H4 (cell line): ENCODE measurements at places on chromosomes 1 and 21. TPM values are rescaled to one million over a fixed set of nuclear protein-coding genes. Genes with fewer than 3 reads are reported as not detected.

The SCAMP3 gene
- 72.7 and 133 TPM in 2 replicates for total RNA-seq

The ALPL gene
- 0.14 TPM in 1 of 2 replicates, not detected in the other for total RNA-seq

The CELF3 gene
- total RNA-seq, result not detected in 2 replicates

The MAP3K21 gene
- total RNA-seq, result 2.6 and 5.1 TPM in 2 replicates

The OR10J1 gene
- total RNA-seq, result not detected in 2 replicates

The DNM3 gene
- total RNA-seq, result 0.99 and 1.3 TPM in 2 replicates

The ZNF326 gene
- 3.2 and 5.7 TPM in 2 replicates for total RNA-seq

The RPE65 gene
- total RNA-seq, result 0.43 and 1.1 TPM in 2 replicates

The AKR7A2 gene
- total RNA-seq, result 87.8 and 101 TPM in 2 replicates

The AVPR1B gene
- total RNA-seq, result not detected in 2 replicates

The ZNF695 gene
- 1.8 and 2.0 TPM in 2 replicates for total RNA-seq

GRCh38 chr1:56934430-56935060, 31.3 kb downstream of the C8B start:
- DNase-seq, result peak; percentile 37

DNA sequence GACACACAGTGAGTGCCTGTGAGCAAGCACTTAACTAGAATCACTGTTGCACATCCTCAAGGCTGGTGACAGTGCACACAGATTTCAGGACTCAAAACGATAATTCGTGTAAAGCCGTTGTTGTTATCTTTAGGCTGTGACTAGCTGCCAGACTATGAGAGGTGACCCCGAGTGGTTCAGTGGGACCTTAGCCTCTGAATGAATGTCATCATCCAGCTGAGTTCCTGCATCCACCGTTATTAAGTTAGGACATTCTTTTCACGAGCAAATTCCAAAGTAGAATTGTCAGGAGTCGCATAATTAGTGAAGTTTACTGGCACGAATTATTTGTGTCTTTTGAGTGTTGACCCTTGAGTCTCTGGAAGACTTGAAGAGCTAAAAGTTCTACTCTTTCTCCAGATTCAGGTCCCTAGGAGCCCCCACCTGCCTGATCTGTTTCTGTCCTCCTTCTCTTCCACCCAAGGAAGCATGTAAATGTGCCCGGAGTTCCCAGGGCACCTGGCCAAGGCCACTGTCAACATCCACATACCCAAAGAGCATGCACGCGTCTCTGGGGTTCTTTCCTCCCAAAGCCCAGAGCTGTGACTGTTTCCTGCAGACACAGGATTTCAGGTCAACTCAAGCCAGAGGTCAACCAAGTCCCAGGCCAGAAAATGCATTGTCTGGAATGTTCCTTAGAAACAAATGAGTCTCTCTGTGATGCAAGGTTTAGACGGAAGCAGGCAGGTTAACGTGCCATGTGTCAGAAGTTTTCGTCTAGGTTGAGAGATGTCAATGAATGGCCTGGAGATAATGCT, 207.2 kb downstream of the TOMM20 start:
- no peak for DNase-seq

DNA sequence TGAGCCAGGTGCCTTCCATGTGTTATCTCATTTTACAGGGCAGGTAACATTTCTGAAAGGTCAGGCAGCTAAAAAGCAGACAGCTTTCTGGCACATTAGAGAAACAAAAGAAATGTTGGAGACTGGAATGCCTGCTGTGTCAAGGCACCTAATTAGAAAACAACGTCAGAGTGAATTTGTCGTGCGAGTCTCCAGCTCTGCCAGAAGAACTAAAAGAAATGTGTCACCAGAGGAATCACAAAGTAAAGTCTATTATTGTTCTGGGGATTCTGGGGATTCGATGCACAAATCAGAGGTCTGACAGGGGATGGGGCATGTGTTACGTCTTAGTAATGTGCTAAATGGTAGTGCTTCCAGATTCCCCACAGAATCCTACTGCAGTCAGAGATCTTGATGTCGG, 89.3 kb downstream of the EDEM3 start:
- no peak for DNase-seq

DNA sequence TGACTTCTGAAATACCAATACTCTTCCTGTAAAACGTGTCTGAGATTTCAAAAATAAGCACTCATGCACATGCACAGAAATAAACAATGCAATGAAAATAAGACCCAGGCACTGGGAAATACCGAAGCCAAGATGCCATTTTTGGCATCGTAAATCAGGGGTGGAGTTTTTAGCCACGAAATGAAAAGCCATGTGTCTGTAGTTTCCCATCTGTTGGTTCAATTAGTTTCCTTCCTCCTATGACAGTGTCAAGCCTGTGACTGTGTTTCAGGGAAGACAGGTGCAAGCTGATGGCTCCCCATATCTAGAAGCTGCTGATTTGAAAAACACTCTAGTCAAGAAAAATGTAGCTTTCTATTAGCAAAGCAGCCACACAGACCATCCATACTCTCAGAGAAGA, 480.4 kb upstream of the CAMK1G start:
- no peak for DNase-seq

GRCh38 chr1:36390411-36390810, 4.7 kb upstream of the STK40 start:
- DNase-seq, result no peak

GRCh38 chr1:162663589-162664106, 31.4 kb downstream of the DDR2 start:
- DNase-seq, result no peak

DNA sequence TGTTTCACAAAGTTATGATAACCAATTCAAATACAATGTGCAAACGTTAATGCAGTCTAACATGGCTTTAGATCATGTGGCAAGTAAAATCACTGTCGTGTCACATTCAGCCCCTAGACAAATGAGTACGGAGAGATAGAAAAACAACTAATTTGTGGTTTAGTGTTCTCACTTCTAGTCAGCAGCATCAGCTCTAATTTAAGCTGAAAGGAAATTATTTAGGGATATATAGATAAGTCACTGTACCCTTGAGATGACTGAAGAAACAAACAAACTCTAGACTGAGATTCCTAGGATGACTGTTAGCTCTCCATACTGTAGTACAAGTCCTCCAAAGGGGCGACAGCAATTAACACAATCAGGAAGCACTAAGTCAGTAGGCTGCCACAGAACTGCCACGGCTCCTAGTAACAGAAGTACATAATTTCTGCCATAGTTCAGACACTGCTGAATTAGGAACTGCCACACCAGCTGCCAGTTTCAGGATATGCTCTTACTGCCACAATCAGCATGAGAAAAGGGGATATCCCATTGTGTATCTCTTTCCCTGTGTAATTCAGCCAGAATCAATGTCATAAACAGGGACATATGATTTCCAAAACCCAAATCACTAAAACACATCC, 150.4 kb upstream of the NEGR1 start:
- DNase-seq, result no peak

GRCh38 chr1:153543736-153544135, 1.9 kb downstream of the S100A4 start:
- no peak for DNase-seq

DNA sequence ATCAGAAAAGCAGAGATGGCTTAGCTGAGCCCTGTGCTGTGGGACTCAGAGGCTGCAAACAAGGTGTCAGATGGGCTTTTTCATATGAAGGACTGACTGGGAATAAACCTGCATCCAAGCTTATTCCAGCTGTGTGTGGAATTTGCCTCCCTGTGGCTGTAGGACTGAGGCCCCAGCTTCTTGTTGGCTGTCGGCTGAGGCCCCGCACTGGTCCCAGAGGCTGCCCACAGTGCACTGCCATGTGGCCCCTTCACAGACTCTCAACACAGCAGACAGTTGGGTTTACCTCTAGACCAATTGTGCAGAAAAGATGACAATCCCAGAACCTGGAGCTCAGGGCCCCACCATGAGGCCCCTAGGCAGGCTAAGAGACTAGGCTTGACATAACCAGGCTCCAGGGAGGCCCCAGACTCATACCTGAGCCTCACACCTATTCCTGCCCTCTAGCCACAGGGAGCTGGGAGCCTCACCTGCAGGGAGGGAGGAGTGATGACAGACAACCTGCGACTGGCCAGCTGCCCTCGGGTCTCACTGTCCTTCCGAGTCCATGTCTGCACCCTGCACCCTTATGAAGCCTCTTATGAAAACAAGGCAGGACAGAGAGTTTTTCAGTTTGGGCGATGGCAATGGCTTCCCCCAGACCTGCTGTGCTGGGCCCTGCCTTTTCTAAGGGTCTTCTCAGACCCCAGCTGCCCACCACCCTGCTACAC, 615.5 kb downstream of the NPHP4 start:
- no peak for DNase-seq

GRCh38 chr21:15713412-15713811, 16.4 kb upstream of the USP25 start:
- DNase-seq, result no peak

DNA sequence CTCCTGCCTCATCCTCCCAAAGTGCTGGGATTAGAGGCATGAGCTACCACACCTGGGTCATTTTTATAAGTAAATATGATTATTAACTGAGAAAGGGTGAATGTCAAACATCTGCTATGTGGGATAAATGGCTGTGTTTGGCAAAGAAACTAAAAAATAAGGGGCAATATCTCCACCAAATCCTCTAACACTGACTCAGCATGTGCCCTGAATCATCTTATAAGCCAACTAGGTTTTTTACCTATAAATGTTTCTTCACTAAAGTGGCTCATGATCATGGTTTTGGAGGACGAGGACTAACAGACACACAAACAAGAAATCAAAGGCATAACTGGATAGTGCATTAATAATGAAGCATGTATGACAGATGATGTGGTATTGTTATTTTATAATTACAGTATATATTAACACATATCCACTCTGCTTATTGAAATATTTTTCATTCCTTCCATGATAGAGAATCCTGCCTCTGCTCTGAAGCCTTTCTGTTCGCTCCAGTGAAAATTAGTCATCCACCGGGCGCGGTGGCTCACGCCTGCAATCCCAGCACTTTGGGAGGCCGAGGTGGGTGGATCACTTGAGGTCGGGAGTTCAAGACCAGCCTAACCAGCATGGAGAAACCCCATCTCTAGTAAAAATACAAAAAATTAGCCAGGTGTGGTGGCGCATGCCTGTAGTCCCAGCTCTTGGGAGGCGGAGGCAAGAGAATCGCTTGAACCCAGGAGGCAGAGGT, 11.7 kb upstream of the ARHGAP29 start:
- no peak for DNase-seq

- peak; percentile 13 for DNase-seq
Measured at GRCh38 chr1:230542054-230542453, 100.2 kb upstream of the COG2 start.

GRCh38 chr21:21165063-21165645, 166.9 kb downstream of the NCAM2 start:
- DNase-seq, result peak; percentile 84

DNA sequence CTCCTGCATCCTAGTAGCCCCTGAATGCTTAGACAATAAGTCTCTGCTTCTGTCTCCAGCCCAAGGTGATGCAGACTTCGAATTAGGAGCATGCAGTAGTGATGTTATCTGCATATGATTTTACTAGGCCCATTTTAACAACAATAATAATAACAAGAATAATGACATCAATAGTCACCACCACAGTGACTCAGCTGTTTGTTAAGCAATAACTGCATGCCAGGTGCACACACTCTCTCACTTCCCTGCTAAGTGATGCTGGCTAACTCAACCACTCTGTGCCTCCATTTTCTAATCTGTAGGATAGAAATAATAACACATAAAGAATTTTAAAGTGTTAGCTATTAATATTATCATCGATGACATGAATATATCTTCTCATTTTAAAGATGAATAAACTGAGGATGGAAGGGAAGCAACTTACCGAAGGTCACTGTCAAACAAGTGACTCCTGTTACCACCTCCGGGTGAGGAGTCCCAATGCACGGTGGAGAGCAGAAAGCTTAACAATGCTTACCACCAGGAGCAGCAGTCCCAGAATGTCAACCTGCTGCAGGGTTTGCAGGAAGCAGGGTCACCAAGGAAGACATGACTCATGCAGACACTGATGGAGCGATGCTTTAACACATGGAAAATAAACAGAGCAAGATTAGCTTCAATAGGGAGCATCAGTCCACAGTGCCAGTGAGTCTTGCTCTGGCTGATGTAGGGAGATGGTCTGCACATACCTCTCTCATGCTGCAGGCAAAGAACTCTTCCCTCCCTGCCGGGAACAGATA, 290.2 kb downstream of the SPATA17 start:
- DNase-seq, result peak; percentile 37

GRCh38 chr21:29749957-29750356, 189.8 kb downstream of the GRIK1 start:
- DNase-seq, result no peak

DNA sequence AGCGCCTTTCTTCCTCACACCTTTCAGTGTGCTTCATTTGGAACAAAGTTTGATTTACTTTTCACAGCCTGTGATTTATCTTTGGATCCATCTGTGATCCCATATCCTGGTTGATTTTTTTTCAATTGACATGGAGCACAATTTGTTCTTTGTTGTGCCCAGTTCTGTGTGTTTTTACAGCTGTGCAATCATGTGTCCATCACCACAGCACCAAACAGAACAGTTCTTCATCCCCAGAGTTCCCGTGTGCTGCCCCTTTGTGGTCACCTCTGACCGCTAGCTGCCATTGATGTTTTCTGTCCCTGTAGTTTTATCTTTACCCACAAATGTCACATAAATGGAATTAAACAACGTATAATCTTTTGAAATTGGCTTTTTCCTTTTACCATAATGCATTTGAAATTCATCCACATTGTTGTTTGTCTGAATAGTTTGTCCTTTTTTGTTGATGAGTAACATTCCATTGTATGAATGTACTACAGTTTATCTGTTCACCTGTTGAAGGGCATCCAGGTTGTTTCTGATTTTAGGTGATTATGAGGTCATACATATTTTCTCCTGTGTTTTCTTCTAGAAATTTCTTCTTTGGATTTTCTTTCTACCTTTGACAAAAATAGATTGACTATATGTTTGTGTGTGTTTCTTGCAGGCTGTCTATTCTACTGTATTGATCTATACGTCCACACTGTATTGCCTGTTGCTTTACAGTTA, 17.4 kb downstream of the MIGA1 start:
- DNase-seq, result no peak

DNA sequence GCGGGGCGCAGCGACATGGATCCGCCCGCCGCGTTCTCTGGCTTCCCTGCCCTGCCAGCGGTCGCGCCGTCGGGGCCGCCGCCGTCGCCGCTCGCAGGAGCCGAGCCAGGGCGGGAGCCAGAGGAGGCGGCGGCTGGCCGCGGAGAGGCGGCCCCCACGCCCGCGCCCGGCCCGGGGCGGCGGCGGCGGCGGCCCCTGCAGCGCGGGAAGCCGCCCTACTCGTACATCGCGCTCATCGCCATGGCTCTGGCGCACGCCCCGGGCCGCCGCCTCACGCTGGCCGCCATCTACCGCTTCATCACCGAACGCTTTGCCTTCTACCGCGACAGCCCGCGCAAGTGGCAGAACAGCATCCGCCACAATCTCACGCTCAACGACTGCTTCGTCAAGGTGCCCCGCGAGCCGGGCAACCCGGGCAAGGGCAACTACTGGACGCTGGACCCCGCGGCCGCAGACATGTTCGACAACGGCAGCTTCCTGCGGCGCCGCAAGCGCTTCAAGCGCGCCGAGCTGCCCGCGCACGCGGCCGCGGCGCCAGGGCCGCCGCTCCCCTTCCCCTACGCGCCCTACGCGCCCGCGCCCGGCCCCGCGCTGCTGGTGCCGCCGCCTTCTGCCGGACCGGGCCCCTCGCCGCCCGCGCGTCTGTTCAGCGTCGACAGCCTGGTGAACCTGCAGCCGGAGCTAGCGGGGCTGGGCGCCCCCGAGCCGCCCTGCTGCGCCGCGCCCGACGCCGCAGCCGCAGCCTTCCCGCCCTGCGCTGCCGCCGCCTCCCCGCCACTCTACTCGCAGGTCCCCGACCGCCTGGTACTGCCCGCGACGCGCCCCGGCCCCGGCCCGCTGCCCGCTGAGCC, 459 bp downstream of the FOXE3 start:
- no peak for DNase-seq
